Activated CD4-positive, alpha-beta memory T cell treated with anti-CD3 and anti-CD28 coated beads, Interleukin-2, amount 10 ng/mL, durations not matched to agents 7 days and 5 days (primary cell): ENCODE measurements at places on chromosomes 1 and 21. TPM values are rescaled to one million over a fixed set of nuclear protein-coding genes. Genes with fewer than 3 reads are reported as not detected.

GRCh38 chr1:92461364-92462097 lies 25.2 kb downstream of the GFI1 start:
- H3K4me3 ChIP-seq = no peak overlapping the region
- H3K27me3 ChIP-seq = no peaks in the 10 kb centered on the region
- H3K27ac ChIP-seq = no peak overlapping the region
- no peak for DNase-seq

GRCh38 chr1:42192106-42192505 lies 27.6 kb upstream of the GUCA2A start:
- H3K4me1 ChIP-seq = peaks cover 5% of the 10 kb centered on the region
- H3K36me3 ChIP-seq = peaks cover 41% of the 10 kb centered on the region
- H3K27ac ChIP-seq = no peak overlapping the region
- no peaks in the 10 kb centered on the region for H3K27me3 ChIP-seq

DNA sequence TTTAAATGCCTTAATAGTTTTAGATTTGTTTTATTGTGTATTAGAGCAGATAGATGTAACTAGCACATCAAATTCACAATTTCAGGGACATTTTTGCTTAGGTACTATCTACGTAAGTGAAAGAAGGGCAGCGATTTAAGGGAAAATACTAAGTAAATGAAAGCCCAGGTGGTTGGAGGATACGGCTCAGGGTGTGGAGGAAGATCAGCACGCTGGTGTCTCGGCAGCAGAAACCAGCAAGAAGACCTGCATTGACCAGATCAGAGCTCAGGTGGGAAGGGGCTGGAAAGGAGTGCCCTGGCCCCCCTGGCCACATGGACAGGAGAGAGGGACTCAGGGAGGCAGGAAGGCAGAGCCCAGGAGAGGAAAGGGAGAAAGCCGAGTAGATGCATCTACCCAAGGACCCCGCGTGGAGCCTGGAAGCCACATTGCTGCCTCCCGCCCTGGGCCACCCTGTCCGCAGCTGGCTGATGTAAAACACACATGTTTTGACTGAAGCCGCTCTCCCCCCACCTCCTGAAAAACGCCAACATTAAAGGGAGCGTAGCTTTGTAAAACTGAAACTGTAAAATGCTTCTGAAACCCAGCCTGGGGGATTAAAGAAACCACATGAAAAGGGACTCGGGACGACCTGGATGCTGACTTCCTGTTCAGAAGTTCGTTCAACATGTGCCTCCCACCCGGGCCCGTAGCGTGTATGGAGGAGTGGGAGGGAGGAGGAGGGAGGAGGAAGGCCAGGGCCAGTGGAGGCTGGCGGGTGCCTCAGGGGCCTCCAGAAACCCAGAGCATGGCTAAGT lies 72.6 kb upstream of the TARDBP start:
- H3K27me3 ChIP-seq = peaks cover 50% of the 10 kb centered on the region
- DNase-seq = peak; percentile 45
- no peak overlapping the region for H3K27ac ChIP-seq
- H3K36me3 ChIP-seq = no peaks in the 10 kb centered on the region
- H3K4me3 ChIP-seq = peak overlapping the region; percentile 58

- DNase-seq = no peak
- no peak overlapping the region for H3K4me3 ChIP-seq
- no peaks in the 10 kb centered on the region for H3K4me1 ChIP-seq
- H3K27ac ChIP-seq = no peak overlapping the region
- H3K27me3 ChIP-seq = no peaks in the 10 kb centered on the region
Observed at GRCh38 chr1:188708795-188709535, 1768.7 kb downstream of the BRINP3 start.

DNA sequence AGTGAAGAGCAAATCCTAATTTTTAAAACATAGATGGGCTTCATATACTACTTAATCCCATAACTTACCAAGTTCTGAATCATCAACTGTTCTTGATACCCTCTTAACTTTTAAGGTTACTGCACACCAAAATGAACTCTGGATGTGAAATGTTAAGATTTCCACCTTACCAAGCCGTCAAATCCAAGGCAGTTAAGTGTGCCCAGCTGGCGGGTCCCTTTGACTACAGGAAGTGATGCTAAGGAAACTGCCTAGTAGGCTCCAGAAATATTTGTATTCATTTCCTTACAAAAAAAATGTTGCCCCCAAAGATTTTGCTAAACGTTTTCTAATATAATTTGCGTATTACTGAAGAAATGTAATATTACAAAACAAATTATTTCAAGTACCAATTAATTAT lies 10.7 kb downstream of the NRIP1 start:
- DNase-seq = no peak
- H3K36me3 ChIP-seq = no peaks in the 10 kb centered on the region
- H3K27ac ChIP-seq = no peak overlapping the region
- H3K4me1 ChIP-seq = peaks cover 27% of the 10 kb centered on the region
- no peak overlapping the region for H3K4me3 ChIP-seq

The ATXN7L2 gene
- total RNA-seq = 7.6 TPM

The C1orf53 gene
- total RNA-seq = not detected

The CEP350 gene
- total RNA-seq = 57.0 TPM
